ENCODE measurements at places on chromosomes 5 and 9. TPM values are rescaled to one million over a fixed set of nuclear protein-coding genes. Genes with fewer than 3 reads are reported as not detected.

PCSK1 gene
- not detected for total RNA-seq

SHISAL2B gene
- not detected for total RNA-seq

GRCh38 chr9:127537792-127538191 lies 74.3 kb upstream of the STXBP1 start:
- H3K36me3 ChIP-seq, result no peaks in the 10 kb centered on the region
- peaks cover 3% of the 10 kb centered on the region for H3K4me1 ChIP-seq
- H3K27ac ChIP-seq, result no peak overlapping the region

GRCh38 chr5:54178207-54178606 lies 132.2 kb downstream of the ARL15 start:
- H3K27me3 ChIP-seq, result no peaks in the 10 kb centered on the region
- no peak for DNase-seq
- H3K27ac ChIP-seq, result no peak overlapping the region
- H3K36me3 ChIP-seq, result no peaks in the 10 kb centered on the region

DNA sequence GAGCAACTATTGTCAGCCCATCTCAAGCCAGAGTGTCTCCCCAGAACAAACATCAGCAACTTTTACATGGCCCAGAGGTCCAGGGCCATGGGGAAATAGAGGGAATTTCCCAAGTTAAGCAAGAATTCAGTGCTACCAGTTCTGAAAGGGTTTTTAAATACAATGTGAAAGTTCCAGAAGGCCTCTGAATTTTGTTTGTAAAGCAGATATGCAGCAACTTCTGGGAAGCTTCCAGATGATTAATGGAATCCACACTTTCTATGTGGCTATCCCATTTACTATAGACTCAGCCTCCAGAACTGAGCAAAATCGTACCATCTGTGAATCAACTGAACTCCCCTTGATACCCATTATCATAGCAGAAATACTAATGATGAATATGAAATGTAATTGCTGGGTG lies 93.8 kb downstream of the FEM1C start:
- H3K4me3 ChIP-seq, result no peak overlapping the region
- no peak overlapping the region for H3K27ac ChIP-seq
- no peaks in the 10 kb centered on the region for H3K27me3 ChIP-seq
- DNase-seq, result no peak

DNA sequence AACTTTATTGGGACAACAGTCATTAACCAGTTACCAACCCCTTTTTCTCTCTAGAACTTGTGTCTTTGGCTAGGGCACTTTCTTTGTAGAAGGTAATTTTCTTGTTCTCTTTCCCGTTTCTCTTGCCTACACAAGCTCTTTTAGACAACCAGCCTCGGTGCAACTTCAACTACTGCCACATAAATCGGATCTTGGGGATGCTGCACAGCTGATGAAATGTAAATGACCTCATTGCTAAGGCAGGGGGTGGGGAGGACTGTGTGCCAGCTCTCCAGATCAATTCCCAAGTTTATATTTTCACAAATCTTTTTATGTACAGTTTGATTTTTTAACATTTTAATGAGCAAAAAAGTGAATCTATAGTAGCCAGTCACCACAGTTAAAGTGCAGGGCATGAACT lies 157.6 kb downstream of the DENND1A start:
- no peak for DNase-seq
- no peaks in the 10 kb centered on the region for H3K36me3 ChIP-seq
- no peak overlapping the region for H3K4me3 ChIP-seq
- H3K27me3 ChIP-seq, result no peaks in the 10 kb centered on the region
- H3K27ac ChIP-seq, result no peak overlapping the region

All from cardiac muscle cell (in vitro differentiated cells and primary cell).